ENCODE measurements at places on chromosomes 11 and 22.

- no peak for DNase-seq
Measured at GRCh38 chr11:66604155-66604554, 11.2 kb downstream of the CCS start.

DNA sequence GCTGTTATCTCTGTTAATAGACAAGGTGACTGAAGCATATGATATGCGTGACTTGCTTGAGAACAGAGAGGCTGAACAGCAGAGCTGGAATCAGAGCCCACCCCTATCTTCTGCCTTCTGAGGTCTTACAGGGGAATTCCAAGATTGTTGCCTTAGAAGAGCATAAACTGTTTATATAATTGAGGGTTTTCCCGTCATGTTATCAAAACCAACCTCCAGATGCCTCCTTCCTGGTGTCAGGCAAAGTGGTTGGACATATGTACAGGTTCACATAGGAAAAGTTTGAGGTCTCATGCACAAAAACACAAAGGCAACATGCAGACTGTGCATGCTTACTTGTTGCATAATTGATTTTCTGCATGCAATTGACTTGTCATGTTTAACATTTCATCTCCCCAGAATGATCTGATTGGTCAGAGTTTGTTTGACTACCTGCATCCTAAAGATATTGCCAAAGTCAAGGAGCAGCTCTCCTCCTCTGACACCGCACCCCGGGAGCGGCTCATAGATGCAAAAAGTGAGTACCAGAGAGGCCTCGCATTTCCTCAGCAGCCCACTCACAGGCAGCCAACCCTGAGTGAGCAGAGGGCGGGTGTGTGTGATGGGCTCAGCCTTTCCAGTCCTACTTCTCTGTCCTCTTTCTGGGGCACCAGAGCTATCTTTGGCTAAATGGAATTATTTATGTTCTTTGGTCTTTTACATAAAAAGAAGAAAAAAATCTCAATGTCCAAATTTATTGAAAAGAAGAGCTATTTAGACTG lies 88.9 kb downstream of the BMAL1 start:
- no peak for DNase-seq

- no peak for DNase-seq
Measured at GRCh38 chr11:85896876-85897275, 41.7 kb downstream of the CCDC83 start.

GRCh38 chr11:71490731-71491390 lies 36.2 kb upstream of the KRTAP5-7 start:
- DNase-seq, result no peak

- no peak for DNase-seq
Measured at GRCh38 chr22:25673713-25674112, 68.3 kb upstream of the MYO18B start.

DNA sequence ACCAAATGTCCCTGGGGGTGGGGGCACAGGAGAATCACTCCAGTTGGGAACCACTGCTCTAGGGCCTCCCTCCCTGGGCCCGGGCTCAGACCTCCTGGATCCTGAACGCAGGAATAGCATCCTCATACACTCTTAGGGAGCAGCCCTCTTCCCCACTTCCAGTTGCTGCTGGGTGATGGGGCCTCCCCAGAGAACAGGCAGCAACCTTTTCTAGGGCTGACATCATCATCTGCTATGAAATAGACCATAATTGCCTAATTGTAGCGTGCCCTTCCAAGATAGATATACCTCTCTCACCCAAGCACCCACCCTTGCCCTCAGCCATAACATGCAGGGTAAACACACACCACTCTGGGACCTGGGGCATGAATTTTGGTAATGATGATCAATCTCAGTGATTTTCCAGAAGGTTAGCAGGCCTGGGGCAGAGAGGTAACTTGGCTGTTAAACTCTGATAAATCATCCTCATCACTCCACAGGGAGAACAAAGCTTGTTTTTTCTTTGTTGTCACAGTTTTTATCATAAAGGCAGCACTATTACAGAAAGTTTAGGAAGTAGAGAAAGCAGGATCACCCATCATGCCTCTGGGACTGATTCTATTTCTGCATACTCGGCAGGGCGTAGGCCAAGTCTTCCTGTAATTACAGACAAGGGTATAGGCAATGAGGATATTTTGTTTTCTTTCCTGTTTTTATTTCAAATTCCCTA lies 88.3 kb upstream of the PRDM11 start:
- DNase-seq, result no peak

DNA sequence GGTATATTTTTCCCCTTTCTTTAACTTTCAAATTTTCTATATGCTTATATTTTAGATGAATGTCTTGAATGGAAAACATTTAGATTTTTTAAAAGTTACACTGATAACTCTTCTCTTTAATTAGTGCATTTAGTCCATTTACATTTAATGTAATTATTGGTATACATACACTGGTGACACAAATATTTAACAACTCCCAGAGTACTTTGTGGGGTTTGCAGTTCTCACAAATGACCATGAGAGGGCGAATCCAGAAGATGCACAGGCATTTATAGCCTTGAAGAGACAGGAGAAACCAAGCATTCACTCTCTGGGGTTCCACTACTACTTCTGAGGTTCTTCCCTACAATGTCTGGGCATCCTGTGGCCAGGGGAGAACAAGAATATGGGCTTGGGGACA lies 125.1 kb downstream of the TIMP3 start:
- DNase-seq, result no peak

DNA sequence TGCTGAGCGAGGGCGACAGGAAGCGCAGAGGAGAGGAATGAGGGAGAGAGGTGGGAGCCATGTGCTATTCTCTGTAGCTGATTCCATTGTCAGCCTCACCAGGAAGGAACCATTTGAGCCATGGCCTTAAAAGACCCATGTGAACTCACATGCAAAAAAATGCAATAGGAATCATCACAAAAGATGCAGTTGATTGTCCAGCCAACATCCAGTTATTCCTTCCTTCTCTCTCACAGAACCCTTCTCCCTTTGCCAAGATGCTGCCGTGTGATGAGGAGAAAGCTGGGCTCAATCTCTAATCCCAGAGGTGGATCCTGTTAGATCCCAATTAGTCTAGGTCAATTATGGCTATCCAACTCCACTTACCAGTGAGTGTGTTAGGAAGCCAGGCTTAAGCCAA lies 58.2 kb upstream of the RRAS2 start:
- no peak for DNase-seq

DNA sequence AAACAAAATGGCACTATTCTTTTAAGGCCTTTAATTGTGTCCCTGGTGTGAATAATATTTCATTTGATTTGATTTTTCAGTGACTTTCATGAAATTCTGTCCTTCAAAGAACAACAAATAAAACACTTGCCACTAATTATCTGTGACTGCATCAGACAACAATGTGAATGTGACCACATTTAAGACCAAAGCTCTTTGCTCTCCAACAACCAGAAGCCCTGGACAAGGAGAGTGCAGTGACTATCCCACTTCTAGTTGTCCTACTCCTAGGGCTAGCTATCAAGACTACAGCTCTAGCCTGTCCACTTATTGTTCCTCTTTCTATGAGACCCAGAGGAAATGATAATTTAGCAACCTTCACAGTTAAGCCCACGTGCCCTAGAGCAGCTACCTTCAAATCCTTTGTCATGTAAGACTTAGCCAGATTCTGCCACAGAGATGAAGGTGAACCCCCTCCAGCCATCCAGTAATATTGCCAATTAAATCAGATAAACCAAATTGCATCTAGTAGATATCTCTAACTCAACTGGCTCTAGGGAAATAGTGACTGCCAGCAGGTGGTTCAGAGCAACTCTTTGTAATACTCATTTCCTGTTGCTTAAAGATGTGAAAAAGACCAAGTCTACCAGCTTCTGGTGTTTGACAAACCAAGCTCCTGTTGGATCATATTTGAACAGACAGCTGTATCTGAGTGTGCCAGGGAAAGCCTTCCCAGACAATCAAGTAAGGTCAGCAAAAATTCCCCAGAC lies 142.6 kb upstream of the BLID start:
- DNase-seq, result no peak

GRCh38 chr11:9078113-9079086 lies 13.0 kb downstream of the SCUBE2 start:
- no peak for DNase-seq

- no peak for DNase-seq
Measured at GRCh38 chr11:78694152-78694551, 119.5 kb upstream of the NARS2 start.

GRCh38 chr11:34356913-34357700 lies 703 bp downstream of the ABTB2 start:
- DNase-seq, result peak; percentile 13

DNA sequence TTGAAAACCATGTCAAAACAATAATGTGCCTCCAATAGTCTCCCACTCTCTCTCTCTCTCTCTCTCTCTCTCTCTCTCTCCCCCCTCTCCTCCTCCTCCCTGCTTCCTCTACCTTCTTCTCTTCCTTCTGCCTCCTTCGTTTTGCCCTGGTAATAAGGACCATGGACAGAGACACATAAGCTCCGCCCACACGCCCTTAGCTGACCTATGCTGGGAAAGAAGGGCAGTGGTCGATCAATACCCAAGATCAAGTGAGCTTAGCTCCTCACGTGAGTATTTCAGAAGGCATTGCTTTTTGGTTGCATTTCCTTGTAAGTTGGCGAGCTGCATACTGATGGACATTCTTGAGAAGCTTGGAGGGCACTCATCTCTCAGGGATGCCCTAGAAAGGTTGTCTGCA lies 194.8 kb downstream of the MIAT start:
- DNase-seq, result no peak

DNA sequence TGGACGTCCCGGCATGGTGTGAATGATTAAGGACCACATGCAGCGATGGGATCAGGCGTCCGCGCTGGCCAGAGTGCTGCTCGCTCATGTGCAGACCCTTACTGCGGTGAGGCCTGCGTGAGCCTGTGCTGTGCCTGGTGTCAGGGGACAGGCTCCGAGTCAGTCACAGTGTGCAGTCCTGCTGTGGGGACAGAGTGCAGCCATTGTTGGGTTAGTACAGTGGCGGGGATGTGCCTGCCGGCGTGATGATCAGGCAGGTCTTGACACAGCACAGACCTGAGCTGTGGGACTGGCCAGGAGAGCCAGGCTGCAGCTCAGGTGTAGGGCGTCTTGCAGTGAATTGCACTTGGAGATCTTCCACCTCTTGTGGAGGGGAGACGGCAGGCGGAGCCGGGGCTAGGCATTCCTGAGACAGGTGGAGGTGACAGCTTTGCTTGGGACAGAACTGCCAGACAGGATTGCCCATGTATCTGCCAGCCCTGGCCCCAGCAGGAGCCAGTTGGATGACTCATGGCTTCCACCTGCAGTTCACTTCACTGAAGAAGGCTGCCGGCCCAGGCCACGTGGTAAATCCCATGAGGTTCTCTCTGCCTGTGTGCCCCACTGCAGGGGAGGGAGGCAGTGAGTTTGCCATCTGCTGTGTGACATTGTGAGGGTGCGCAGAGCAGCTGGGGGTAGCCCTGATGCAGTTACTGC lies 17.3 kb downstream of the TRMU start:
- DNase-seq, result no peak

DNA sequence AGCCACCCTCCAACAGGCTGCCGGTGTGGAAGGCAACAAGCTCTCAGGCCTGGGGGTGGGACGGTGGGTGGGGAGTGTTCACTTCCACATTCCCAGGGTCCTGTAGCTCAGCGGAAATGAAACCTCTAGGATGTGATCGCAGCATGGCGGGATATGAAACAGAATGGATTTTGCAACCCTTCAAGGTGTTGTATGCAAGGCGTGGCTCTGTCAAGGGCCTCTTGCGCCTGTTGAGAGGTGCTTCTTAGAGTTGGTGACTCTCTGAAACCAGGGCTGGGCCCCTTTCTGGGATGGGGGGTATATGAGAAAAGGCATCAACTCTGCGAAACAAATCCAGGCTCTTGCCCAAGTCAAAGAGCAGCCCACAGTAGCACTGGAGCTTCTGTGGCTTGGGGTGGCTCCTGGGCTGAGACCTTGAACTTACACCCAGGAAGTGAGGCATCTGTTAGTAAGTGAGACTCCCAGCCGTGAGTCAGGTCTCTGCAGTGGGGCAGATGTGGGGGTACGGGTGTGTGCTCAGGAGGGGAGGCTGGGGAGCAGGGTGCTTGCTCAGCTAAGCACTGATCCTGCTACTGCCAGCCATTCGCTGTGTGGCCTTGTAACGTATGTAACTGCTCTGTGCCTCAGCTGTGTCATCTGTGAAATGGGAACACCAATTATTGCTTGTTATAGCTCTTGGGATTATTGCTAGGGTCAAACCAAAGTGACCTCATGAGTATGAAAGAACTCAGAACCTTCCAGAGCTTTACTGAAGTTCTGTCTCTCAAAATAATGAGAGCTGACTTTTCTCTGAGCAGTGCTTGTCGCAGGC lies 28.3 kb downstream of the NECTIN1 start:
- no peak for DNase-seq

DNA sequence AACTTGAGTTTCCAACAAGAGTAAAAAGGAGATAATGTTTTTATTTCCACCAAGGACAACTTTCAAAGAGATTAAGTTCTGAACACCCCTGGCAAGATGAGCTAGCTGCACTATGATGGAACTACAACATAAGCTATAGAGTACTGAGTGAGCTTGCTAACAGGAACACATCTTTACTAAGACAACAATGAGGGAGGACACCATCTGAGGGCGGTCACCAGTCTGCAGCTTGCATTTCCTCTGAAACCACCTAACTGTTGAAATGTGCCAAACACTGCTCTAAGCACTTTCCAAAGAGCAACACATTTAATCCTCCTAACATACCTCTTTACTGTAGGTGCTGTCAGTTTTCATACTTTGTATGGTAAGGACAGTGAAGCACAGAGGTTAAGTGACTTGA lies 68.4 kb downstream of the TCF20 start:
- DNase-seq, result no peak

- no peak for DNase-seq
Measured at GRCh38 chr11:2899080-2899783, 13.7 kb upstream of the CDKN1C start.

DNA sequence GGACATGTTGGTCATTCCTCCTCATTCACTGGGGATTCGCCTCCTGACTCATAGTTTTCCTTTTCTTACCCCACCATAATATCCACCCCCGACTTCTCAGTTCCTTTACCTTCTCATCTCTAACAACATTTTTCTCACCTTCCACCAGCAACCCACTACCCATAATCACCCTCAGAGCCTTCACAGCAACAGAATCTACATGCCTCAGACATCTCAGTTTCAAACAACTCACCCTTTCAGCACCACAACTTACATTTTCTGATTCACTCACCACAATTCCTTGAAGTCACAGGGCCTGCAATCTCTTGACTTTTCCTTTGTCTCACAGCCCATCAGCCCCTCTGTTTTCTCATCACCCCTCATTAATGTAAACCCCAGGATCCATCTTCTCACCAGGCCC lies 2.3 kb upstream of the MTNR1B start:
- DNase-seq, result no peak

DNA sequence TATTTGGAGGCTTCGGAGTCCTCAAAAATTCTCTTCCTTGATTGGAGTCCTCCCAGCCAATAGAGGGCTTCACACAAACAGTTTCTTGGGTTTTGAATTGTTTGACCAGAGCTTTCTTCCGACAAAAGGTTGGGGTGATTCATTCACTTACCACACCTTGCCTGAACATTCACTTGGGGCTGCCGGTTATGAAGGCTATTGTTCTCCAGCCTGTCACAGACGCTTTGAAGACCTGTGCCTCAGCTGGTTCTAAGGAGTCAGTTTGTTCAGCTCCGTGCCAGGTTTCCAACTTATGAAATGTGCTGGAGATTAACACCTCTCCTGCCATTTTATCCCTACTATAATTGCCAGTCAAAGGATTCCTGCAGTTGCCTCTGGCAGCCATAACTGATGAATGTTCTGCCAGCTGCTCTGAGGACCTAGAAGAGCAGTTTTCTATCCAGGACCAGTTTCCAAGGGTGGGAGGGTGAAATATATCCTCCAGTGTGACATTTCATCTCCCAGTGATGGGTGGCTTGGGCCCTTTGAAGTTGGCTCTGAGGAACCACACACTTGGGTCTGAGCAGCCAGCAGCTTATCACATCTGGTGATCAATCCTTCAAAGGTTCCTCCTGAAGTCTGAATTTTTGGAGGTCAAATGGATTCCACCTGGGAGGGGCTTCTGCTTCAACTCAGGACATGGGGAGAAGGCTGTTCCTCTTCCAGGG lies 31.4 kb downstream of the LIMK2 start:
- no peak for DNase-seq

All from activated gamma-delta T cell treated with anti-CD3 and anti-CD28 coated beads, Interleukin-2, amount 50 U/mL, for 16 hours (primary cell).